Naive thymus-derived CD8-positive, alpha-beta T cell (primary cell): ENCODE measurements at places on chromosomes 5 and 9.

GRCh38 chr9:105193560-105193959 is 50.9 kb upstream of the SLC44A1 start:
- no peaks in the 10 kb centered on the region for H3K4me1 ChIP-seq
- H3K27ac ChIP-seq = no peak overlapping the region
- DNase-seq = no peak
- peaks cover 19% of the 10 kb centered on the region for H3K27me3 ChIP-seq
- no peak overlapping the region for H3K4me3 ChIP-seq

DNA sequence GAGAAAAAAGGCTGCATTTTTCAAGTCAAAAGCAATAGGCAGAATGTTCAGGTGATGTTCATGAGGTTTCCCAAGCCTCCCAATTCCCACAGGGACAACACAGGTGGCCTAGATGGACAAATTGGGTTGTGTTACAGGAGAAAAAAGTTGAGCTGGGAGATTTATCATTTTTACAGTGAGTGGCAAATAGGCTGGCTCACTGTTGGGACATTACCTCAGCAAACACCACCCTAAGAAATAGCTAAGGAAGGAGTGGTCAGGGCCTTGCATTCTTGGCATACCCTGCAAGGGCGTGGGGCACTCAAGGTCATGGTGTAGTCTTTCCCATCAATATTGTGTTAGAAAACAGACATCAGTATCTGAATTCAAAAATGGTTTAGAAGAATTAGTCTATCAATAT is 23.3 kb upstream of the CPLANE1 start:
- no peak for DNase-seq
- no peak overlapping the region for H3K4me3 ChIP-seq
- H3K27me3 ChIP-seq = no peaks in the 10 kb centered on the region
- H3K36me3 ChIP-seq = no peaks in the 10 kb centered on the region
- H3K27ac ChIP-seq = no peak overlapping the region

GRCh38 chr5:177430972-177431316 is 4.5 kb downstream of the GRK6 start:
- no peak for DNase-seq
- H3K36me3 ChIP-seq = peaks cover 50% of the 10 kb centered on the region
- H3K27ac ChIP-seq = peak overlapping the region; percentile 90
- H3K4me1 ChIP-seq = peaks cover 81% of the 10 kb centered on the region
- H3K27me3 ChIP-seq = no peaks in the 10 kb centered on the region
- H3K4me3 ChIP-seq = peak overlapping the region; percentile 97

DNA sequence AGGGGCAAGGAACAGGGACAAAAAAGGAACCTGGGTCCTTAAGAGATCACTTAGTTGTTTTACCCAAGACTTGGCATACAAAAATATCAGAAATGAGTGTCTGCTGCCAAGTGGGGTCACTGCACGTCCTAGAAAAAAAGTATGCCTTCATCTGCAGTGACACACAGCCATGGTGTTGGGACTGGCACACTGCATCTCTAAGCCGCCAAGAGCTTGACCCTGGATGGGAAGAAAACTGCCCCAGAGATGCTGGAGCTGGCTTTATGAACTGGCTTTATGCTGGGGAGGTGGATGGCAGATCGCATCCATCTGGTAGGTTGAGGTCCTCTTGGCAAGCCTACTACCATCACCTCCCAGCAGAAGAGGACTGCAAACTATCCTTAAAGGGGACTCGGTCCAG is 51.7 kb downstream of the IRF1 start:
- H3K27ac ChIP-seq = peak overlapping the region; percentile 79
- peak overlapping the region; percentile 44 for H3K4me3 ChIP-seq
- peak; percentile 23 for DNase-seq
- H3K36me3 ChIP-seq = no peaks in the 10 kb centered on the region

DNA sequence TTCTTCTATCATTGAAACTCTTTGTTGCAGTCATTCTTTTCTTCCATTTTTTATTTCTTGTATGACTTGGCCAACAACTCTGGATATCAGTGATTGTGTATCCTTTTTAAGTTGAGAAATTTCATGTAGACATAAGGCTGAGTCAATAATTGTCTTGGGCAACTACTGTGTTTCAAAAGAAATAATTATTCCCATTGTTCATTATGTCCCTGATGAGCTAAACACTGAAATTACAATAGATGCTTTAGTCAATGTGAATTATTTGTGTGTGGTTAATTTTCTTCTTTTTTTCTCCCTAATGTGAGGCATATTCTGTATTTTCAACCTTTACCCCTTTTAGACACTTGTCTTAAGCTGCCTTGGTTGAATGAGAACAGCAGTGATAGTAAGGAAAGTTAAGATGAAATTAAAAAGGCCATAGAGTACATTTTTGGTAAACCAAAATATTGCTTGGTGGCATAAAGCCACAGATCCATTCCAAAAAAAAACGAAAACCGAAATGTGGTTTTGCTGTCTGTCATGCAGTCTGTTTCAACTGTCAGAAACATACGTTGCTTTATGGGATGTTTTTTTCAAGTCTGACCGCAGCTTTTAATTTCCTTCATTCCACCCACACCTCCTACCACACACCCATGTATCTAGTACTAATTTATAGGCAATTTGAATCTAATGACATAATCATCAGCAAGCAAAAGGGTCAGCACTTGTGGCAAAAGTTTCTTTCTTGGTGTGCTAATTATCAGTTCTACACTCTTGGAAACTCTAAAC is 21.1 kb downstream of the TLE4 start:
- H3K27me3 ChIP-seq = no peaks in the 10 kb centered on the region
- peaks cover under 1% of the 10 kb centered on the region for H3K36me3 ChIP-seq
- peak overlapping the region; percentile 69 for H3K4me3 ChIP-seq
- peak overlapping the region; percentile 73 for H3K27ac ChIP-seq
- H3K4me1 ChIP-seq = peaks cover 87% of the 10 kb centered on the region

GRCh38 chr9:76177931-76178330 is 216.3 kb downstream of the RFK start:
- H3K27me3 ChIP-seq = no peaks in the 10 kb centered on the region
- H3K27ac ChIP-seq = no peak overlapping the region
- no peak overlapping the region for H3K4me3 ChIP-seq
- no peak for DNase-seq
- peaks cover 2% of the 10 kb centered on the region for H3K4me1 ChIP-seq
- H3K36me3 ChIP-seq = peaks cover 8% of the 10 kb centered on the region

DNA sequence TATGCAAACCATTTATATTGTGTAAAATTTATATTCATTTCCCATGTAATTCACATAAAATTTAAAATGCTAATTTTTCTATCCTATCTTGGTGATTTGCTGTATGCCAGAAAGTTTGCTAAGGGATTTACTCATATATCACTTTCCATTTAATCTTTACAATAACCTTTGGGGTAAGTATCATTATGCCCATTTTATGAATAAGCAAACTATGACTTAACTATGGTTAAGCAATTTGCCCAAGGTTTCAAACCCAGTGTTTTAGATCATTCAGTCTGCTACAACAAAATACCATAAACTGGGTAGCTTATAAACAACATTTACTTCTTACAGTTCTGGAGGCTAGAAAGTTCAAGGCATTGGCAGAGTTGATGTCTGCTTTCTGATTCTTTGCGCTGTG is 246.4 kb upstream of the TMEM161B start:
- H3K4me1 ChIP-seq = no peaks in the 10 kb centered on the region
- no peak for DNase-seq
- no peak overlapping the region for H3K27ac ChIP-seq
- peaks cover 15% of the 10 kb centered on the region for H3K27me3 ChIP-seq
- H3K36me3 ChIP-seq = no peaks in the 10 kb centered on the region
- H3K4me3 ChIP-seq = no peak overlapping the region

- no peaks in the 10 kb centered on the region for H3K36me3 ChIP-seq
- H3K27ac ChIP-seq = no peak overlapping the region
- no peak overlapping the region for H3K4me3 ChIP-seq
- DNase-seq = no peak
These were observed 49.7 kb upstream of the NKD2 start for GRCh38 chr5:958701-959571.

DNA sequence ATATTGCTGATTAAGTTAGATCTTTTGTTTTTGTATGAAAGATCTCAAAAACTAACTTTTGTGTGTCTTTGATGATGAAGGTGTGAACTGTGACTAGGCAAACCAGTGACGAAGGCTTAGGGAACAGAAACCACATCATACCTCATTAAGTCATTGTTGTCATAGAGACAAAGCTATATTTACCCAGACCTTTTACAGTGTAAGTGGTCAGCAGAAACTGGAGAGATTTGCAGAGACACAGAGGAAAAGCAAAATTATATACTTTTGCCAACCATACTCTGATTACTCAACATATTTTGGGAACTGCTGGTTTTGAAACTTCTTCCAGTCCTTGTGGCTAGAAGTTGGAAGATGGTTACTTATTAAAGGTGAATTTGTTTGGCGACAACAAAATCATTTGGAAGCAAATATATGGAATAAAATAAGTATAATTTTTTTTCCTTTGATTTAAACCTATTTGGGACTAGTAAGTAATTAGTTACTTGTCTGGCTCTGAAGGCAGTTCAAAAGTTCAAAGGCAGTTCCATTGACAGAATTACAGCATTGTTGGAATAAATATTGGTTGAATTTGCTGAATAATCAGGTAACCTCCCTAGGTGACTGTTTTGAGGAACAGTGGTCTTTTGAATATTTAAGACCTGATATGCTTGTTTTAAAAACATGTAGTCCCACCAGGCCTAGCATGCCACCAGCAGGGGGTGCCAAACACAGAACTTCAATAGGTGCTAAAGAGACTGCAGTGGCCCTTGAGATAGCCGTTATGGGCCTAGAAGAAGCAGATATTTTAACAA is 103.8 kb downstream of the RPS23 start:
- H3K27me3 ChIP-seq = no peaks in the 10 kb centered on the region
- no peak overlapping the region for H3K27ac ChIP-seq
- DNase-seq = peak; percentile 44

DNA sequence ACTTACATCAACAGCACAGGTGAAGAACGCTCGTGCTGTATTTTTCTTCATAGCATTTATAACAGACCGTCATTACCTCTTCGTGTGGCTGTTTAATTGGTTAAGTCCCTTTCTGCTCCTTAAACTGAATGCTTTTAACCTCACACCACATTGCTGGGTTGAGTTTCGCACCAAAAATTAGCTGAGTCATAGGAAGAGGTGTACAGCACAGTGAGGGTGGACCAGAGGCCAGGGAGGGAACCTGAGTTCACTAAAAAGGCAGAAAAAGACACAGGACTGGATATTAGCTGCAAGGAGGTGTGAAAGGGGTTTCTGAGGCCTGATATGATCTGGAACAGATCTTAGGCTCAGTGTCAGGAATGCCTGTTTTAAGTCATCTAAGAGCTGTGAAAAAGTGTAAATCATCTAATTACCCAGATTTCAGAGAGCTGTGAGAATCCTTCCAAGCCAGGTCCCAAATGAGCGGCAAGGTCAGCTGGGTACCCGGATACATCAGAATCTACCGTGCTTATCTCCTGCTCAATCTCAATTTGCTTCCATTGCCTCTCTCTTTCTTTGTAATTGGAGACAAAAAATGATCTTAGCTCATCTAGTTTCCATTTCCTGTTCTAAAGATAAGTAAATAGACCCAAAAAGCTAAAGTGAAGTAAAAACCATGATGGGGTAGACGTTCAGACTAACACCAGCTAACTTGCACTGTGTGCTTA is 7.1 kb upstream of the CFAP90 start:
- H3K4me1 ChIP-seq = peaks cover 1% of the 10 kb centered on the region
- no peak overlapping the region for H3K4me3 ChIP-seq

- no peak for DNase-seq
- peaks cover 4% of the 10 kb centered on the region for H3K27me3 ChIP-seq
- H3K36me3 ChIP-seq = no peaks in the 10 kb centered on the region
- no peak overlapping the region for H3K4me3 ChIP-seq
- H3K4me1 ChIP-seq = no peaks in the 10 kb centered on the region
- H3K27ac ChIP-seq = no peak overlapping the region
These were observed 16.7 kb downstream of the PRLR start for GRCh38 chr5:35213608-35214007.

- H3K4me3 ChIP-seq = peak overlapping the region; percentile 54
- peaks cover 7% of the 10 kb centered on the region for H3K4me1 ChIP-seq
- H3K27me3 ChIP-seq = peaks cover 14% of the 10 kb centered on the region
- H3K36me3 ChIP-seq = no peaks in the 10 kb centered on the region
- no peak for DNase-seq
- no peak overlapping the region for H3K27ac ChIP-seq
These were observed 84.6 kb downstream of the DAB2IP start for GRCh38 chr9:121735793-121736770.

- H3K36me3 ChIP-seq = no peaks in the 10 kb centered on the region
- H3K27ac ChIP-seq = peak overlapping the region; percentile 90
- H3K4me3 ChIP-seq = peak overlapping the region; percentile 34
These were observed 5.4 kb downstream of the IPPK start for GRCh38 chr9:92664394-92665152.

DNA sequence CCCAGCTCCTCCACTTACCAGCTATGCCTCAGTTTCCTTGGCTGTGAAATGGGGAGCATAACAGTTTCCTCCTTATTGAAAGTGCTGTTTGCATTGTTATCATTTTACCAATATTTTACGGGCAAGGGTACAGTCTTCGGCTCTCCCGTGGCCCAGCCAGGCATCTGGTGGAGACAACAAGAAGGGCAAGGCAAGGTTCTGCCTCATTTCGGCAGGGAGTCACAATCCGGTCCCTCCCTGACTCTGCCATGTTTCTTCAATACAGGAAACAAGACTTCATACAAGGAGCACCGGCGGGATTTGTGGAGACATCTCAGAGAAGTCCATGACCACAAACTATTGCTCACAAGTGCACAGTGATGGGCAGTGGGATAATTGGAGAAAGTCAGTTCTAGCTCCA is 174.0 kb downstream of the FGF18 start:
- H3K27me3 ChIP-seq = no peaks in the 10 kb centered on the region
- no peak overlapping the region for H3K27ac ChIP-seq
- H3K4me3 ChIP-seq = no peak overlapping the region
- H3K36me3 ChIP-seq = no peaks in the 10 kb centered on the region
- H3K4me1 ChIP-seq = no peaks in the 10 kb centered on the region

GRCh38 chr9:75851917-75852316 is 38.6 kb upstream of the PCSK5 start:
- no peak overlapping the region for H3K4me3 ChIP-seq
- H3K4me1 ChIP-seq = no peaks in the 10 kb centered on the region
- no peak overlapping the region for H3K27ac ChIP-seq
- H3K36me3 ChIP-seq = no peaks in the 10 kb centered on the region

- no peak for DNase-seq
- no peaks in the 10 kb centered on the region for H3K36me3 ChIP-seq
- peaks cover 6% of the 10 kb centered on the region for H3K4me1 ChIP-seq
- no peaks in the 10 kb centered on the region for H3K27me3 ChIP-seq
- H3K27ac ChIP-seq = no peak overlapping the region
- no peak overlapping the region for H3K4me3 ChIP-seq
These were observed 41.5 kb downstream of the PIP5K1B start for GRCh38 chr9:68746525-68746924.

DNA sequence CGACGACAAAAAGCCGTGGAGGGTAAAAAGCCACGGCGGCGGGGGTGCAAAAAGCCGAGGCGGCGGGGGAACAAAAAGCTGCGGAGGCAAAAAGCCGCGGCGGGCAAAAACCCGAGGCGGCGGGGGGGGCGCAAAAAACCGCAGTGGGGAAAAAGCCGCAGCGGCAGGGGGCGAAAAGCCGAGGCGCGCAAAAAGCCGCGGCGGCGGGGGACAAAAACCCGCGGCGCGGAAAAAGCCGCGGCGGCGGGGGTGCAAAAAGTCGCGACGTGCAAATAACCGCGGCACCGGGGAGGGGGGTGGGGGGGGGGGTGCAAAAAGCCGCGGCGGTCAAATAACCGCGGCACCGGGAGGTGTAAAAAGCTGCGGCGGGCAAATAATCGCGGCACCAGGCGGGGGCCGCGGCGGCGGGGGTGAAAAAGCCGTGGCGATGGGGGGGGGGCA is 511.5 kb downstream of the FOXD4L5 start:
- H3K4me3 ChIP-seq = no peak overlapping the region
- no peaks in the 10 kb centered on the region for H3K4me1 ChIP-seq
- H3K27ac ChIP-seq = no peak overlapping the region
- H3K36me3 ChIP-seq = no peaks in the 10 kb centered on the region
- DNase-seq = no peak
